ENCODE measurements at places on chromosomes 5 and 9.

GRCh38 chr5:43815497-43815896 is 212.5 kb downstream of the NNT start:
- DNase-seq = no peak

DNA sequence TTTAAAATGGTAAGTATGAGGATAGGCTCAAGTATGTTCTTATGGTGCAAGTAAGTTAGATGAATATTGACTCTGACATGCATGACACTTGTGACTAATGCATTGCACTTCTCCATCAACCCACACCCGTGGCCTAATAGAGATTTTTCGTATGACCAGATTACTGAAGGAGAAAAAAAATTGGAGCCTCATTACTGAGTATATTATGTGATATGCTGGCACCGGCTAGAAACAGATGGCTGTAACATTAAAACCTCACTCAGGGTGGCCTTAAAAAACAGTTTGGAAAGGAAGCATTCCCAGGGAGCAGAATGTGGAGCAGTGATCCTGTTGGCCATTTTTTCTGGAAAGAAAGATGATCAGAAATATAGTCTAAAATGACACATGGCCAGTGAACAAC is 766.4 kb downstream of the PRELID2 start:
- no peak for DNase-seq

GRCh38 chr5:75412111-75412990 is 75.3 kb downstream of the HMGCR start:
- no peak for DNase-seq

GRCh38 chr5:89342106-89342876 is 459.3 kb upstream of the MEF2C start:
- DNase-seq = no peak

DNA sequence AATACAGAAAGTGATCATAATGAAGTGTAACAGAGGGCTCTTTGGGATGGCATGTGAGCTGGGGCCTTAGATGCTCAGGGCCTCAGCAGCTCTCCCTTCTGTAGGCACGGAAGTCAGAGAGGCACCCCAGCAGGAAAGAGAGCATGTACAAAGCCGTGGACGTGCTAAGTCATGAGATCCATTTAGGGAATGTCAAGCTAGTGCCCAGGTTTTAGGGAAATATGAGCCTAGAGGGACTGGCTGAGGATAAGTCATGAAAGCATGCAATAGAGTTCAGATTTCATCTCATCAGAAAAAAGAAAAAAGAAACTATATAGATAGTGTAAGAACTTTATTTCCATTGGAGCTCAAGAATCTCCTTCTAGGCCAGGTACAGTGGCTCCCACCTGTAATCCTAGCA is 379.5 kb upstream of the KLF4 start:
- DNase-seq = no peak

GRCh38 chr5:140926443-140927227 is 536 bp downstream of the PCDHAC1 start:
- no peak for DNase-seq

- peak; percentile 17 for DNase-seq
Observed at GRCh38 chr5:35202319-35203111, 27.8 kb downstream of the PRLR start.

DNA sequence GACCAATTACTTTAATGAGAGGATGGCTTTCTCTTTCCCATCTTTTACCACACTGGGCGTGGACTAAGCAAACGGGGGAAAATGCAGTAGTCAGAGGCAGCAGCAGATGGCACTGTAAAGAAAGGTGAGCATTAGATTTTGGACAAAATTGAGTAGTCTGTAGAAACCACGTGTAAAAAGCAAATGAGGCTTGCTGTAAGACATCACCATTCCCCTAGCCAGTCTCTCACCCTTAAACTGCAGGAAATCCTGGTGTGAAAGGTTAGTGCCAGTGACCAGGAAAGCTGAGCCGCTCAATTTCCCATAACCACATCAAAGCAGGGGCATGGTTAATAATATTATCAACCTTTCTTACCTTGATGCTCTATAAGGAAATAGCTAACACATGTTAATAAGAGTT is 31.8 kb downstream of the SPATA31C2 start:
- no peak for DNase-seq

DNA sequence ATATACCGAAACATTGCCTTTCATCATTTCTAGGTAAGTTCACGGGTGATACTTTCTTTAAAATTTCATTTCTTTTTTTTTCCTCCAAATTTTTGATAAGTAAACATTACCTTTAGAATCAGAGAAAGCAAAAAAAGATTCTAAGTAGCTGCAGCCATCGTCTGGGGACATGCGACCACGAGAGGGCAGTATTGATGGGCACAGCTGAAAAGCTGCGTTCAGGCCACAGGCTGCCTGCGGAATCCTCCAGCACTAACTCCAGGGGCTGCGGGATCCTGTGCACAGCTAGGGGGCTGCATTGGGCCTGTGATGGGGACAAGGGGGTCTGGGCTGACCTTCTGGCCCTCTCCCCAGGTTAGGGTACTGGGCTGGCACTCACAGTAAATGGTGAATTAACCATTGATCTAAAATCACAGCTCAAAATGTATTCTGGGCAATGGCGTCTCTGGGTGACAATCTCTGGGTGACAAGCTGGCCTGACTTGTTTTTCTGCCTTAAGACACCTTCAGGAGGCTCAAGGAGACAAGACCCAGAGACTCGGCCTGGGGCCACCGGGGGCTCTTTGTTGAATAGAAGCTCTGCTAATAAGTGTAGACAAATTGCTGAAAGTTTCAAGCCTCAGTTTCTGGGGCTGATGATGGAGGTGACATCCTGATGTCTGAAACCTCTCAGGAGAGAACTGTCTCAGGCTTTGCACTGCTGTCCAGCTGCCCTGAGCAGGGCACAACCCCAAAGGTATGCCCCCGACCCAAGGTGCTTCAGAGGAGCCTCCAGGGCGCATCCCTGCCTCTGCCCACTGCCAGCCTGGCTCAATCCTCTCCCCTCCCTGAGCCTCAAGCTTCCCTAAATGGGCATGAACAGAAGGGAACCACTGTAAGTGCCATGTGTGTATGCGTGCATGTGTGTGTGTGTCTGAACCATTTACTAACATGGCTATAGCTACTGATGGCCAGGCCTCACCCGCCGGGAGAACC is 44.3 kb upstream of the SARDH start:
- DNase-seq = peak; percentile 78

Data from CD4-positive, alpha-beta T cell (primary cell).